Stimulated activated CD8-positive, alpha-beta memory T cell treated with anti-CD3 and anti-CD28 coated beads, Interleukin-4, amount 100 ng/mL, for 4 hours (primary cell): ENCODE measurements at places on chromosomes 5 and 9.

GRCh38 chr9:122307925-122308324 lies 43.2 kb downstream of the MRRF start:
- no peak for DNase-seq

DNA sequence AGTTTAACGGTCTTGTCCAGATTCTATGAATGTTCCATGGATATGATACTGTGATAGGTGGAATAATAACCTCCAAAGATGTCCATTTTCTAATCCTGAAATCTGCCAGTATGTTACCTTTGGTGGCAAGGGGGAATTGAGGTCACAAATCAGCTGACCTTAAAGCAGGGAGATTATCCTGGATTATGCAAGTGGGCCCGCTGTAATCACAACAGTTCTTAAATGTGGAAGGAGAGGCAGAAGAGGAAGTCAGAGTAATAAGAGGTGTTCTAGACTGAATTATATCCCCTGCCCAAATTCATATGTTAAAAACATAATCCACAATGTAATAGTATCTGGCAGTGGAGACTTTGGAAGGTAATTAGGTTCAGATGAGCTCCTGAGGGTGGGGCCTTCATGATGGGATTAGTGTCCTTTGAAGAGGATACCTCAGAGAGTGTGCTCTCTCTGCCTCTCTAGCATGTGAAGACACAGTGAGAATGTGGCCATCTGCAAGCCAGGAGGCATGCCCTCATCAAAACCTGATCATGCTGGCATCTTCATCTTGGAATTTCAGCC lies 47.6 kb upstream of the ZFAND5 start:
- no peak for DNase-seq

GRCh38 chr5:9715891-9716335 lies 85.8 kb upstream of the TAS2R1 start:
- no peak for DNase-seq

DNA sequence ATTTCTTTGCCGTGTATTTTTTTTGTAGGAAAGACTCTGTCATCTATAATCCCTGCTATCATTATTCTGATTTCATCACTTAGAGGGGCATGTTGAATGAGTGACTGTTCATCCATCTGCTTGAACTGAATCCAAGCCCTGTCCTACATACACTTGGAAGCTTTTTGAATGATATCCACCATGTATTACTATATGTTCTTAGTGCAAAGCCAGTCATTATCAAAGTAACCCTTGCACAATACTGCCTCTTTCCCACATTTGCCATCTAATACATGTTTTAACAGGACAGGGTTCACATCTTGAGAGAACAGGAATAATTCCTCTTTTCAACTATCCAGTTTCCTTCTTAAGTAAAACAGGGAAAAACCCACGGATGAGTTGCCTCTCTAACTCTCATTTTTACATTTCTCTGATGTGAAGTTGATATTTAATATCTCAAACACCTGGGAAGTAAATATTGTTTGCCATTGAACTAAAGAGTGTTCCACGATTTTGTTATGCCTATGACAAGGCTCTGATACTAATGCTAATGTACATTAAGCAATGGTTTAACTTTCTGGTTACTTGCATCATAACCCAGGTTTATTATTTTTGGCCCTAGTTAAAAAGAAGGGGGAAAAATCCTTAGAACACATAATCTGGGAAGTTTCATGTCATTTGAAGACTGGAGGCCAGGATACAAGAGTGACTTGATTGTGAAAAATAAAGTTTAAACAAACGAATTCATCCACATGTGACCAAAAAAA lies 103.7 kb upstream of the TARS1 start:
- DNase-seq, result no peak

DNA sequence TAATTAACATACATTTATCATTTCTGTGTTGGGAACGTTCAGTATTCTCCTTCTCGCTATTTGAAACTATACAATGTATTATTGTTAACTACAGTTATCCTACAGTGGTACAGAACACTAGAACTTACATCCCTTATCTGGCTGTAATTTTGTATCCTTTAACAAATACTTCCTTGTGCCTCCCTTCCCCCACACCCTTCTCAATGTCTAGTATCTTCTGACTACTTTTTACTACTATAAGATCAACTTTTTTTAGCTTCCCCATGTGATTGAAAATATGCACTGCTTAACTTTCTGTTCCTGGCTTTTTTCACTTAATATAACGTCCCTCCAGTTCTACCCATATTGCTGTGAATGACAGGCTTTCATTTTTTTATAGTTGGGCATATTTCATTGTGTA lies 253.5 kb downstream of the RAB3C start:
- DNase-seq, result no peak
